ENCODE measurements at places on chromosomes 7 and 10.

DNA sequence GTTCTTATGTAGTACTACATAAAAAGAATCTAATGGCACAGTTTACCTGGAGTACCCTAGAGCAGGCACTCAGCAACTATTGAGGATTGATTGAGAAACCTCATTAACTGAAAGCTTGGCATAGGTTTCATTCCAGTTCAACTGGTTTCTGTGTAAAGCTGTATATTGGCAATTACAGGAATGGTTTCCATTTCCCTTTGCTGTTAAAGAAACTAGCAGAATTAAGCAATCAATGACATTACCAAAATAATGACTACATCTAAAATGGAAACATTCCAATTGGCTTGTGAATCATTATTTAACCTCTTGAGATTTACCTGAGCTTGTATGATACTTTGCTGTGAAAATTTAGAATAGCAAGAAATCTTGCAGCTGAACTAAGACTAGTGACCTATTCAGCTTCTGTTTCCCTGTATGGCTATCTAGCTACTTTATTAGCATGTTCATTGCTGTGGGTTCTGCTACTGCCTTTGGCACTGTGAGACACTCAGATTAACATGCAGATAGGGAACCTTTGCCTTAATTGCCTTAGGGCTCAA lies 33.5 kb upstream of the CADPS2 start:
- DNase-seq, result no peak

- DNase-seq, result no peak
Observed at GRCh38 chr10:132283604-132284382, 24.0 kb downstream of the STK32C start.

DNA sequence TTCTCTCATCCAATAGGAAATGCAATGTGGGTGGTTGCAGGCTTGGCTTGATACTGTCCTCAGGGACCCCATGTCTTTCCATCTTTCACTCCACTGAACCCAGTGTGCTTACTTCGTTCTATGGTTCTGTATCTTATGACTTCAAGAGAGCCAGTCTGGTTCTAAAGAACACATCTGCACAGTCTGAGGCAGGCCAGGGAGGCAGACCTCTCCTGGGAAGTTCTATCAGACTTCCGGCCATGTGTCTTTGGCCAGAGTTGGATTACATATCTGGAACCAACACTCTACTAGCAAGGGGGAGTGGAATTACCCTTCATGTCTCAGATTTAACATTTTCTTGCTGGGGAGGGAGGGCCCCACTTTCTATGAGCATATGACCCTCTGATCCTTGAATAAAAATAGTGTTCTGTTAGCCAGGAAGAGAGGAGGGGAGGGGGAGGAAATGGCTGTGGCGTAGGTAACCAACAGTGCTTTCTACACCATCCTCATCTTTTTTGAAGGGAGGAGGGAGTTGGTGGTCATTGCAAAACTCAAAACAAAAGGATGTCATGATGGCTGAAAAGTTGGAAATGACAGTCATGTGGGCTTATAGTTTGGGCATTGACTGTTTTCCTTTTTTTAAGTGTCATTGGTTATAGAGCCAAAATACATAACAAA lies 370.2 kb downstream of the GATA3 start:
- DNase-seq, result no peak

DNA sequence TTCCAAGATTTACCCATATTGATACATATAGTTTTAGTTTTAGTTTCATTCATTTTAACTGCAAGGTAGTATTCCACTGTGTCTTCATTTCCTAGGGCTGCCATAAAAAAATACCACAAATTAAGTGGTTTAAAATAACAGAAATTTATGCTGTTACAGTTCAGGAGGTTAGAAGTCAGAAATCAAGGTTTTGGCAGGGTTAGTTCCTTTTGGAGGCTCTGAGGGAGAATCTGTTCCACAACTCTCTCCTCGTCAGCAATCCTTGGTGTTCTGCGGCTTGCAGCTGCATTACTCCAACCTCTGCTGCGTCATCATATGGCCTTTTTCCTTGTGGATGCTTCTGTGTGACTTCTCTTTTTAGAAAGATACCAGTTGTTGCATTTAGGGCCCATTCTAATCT lies 176.2 kb downstream of the DNAJC1 start:
- DNase-seq, result no peak

DNA sequence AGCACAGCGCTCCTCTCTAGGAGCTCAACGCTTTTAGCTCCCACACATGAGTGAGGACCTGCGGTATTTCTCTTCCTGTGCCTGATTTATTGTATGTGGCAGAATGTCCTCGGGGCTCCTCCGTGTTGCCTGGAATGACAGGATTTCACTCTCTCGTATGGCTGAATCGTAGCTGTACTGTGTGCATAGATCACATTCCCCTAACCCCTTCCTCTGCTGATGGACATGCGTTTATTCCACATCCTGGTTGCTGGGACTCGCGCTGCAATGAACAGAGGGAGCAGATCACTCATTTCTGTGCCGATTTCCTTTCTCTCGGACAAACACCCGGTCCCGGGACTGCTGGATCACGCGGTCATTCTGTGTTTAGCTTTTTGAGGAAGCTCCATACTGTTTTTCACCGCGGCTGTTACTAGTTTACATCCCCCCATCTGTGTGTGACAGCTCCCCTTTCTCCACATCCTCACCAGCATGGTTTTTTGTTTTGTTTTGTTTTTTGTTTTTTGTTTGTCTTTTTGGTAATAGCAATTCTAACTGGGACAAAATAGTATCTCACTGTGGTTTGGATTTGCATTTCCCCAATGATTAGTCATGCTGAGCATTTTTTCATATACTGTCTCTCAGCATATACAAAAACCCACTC lies 76.3 kb downstream of the FOXL3 start:
- no peak for DNase-seq

DNA sequence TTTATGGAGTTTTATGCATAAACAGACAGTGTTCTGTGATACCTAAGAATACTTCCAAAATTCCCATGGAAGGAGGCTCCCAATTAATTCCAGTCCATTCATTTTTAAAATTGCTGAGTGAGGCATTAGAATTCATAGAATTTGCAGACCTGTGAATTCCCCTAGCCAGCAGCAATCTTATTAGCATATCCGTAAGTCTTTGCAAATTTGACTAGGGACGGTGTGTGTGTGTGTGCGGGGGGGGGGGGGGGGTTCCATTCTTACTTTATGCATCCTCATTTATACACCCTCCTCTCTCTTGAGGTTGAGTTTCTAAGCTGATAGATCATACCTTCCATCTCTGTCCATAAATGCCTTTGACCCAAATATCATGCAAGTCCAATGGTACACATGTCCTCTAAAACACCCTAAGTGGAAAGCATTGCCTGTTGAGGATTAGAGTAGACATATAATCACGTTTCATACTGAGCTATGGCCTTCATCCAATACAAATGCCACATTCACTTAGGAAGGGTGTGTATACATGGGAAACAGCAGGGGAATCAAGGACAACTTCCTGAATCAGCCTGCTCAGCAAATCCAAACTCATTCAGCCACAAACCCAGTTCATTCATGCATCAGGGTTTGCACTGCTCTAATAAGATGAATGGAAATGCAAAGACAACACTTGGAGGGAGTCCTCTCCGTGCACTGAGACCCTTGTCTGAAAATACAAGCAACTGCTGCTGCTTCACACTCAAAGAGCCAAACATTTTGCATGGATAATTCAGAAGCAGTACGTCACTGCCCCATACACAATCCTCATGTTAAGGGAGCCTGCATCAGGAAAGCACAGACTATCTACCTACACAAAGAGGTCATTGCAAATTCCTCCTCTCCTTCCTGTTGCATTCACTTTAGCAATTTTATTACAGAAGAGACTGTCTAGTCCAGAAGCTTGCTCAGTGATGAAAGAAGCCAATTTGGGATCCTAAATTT lies 350.8 kb downstream of the KCNMA1 start:
- no peak for DNase-seq

GRCh38 chr10:83078645-83079044 lies 1060.7 kb upstream of the GHITM start:
- DNase-seq, result no peak

- DNase-seq, result peak; percentile 6
Observed at GRCh38 chr7:14457568-14458453, 444.7 kb downstream of the DGKB start.

- DNase-seq, result no peak
Observed at GRCh38 chr10:29112827-29113615, 175.8 kb upstream of the LYZL1 start.

GRCh38 chr10:50470345-50470744 lies 153.4 kb downstream of the SGMS1 start:
- no peak for DNase-seq

DNA sequence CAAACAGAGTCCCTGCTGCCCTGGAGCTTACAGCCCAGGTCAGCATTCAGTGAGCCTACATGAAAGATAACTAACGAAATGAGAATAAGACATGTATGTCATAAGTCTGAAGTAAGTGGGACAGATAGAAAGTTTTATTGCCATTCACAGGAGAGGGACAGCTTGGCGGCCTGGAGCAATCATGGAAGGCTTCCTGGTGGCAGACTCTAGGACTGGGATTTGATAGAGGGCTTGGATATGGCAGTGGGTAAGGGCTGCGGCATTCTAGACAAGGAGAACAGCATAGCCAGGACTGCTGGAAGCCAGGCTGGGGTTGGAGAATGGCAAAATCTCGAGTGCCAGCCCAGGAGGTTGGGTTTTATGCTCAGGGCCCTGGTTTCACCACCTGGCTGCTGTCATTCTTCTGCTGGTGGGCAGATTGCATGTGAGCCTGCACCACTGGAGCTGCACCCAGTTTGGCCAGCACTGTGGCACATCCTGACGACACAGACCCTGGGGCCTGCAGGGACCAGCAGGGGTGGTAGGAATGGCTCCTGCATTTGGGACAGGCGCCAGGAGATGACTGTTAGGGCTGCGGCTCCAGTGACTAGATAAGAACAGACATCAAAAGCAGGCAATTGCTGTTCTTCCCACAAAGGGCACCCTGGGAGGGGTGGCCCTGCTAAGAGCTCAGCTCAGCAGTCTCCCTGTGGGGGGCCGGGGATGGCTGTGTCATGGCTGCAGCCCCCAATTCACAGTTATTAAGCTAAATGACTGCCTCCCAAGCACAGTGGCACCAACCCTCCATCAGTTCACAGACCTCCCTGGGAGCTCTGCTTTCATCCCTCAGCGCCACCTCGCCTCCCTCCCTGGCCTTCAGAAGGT lies 161.1 kb downstream of the RPS24 start:
- DNase-seq, result no peak

- no peak for DNase-seq
Observed at GRCh38 chr7:47543714-47544113, 38.2 kb downstream of the TNS3 start.

- no peak for DNase-seq
Observed at GRCh38 chr7:130736298-130736900, 2.4 kb upstream of the KLF14 start.

DNA sequence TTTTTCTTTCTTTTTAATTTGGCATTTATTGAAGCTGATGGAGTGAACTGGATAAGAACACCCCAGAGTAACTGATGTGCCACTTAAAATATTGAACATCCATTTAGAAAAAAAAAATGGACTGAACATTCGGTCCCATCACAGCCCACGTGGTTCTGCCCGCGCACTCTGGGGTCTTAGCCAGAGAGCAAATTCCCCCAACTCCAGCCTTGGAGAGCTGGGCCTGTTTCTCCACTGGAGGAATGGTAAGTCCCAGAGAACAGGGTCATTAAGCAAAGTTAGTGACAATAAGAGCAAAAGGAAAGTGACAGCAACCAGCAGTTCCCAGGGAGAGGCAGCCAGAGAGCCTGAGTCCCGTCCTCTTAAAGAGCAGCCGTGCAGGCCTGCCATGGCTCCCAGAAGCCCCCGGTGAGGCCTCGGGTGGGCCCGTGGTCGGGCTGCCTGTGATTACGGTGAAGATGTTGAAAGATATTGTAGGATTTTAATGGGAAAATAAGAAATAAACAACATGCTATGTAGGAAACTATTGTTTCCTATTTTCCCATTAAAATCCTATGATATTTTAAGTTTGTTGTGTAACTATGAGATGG lies 487.9 kb upstream of the MKI67 start:
- no peak for DNase-seq

DNA sequence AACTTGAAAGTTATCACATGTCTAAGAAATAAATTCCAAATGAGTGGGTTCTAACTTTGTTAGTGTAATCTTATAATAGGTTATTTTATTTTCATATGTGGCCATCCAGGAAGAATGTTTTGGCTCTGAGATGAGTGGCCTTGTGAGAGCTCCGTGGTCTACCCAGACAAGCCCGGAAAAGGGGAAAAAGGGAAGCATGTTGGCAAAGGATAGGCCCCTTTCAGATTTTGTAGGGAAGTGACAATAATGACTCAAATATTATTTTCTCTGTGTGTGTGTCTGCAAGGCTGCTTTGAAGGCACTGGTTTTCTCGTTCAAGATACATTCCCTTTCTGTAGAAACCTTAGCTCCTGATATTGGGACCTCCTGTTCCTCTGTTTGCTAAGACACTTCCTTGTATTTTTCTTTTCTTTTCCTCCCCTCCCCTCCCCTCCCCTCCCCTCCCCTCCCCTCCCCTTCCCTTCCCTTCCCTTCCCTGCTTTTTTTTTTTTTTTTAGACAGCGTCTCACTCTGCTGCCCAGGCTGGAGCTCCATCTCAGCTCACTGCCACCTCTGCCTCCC lies 240.8 kb downstream of the LRMDA start:
- no peak for DNase-seq

- no peak for DNase-seq
Observed at GRCh38 chr10:31617757-31618156, 298.7 kb downstream of the ZEB1 start.

DNA sequence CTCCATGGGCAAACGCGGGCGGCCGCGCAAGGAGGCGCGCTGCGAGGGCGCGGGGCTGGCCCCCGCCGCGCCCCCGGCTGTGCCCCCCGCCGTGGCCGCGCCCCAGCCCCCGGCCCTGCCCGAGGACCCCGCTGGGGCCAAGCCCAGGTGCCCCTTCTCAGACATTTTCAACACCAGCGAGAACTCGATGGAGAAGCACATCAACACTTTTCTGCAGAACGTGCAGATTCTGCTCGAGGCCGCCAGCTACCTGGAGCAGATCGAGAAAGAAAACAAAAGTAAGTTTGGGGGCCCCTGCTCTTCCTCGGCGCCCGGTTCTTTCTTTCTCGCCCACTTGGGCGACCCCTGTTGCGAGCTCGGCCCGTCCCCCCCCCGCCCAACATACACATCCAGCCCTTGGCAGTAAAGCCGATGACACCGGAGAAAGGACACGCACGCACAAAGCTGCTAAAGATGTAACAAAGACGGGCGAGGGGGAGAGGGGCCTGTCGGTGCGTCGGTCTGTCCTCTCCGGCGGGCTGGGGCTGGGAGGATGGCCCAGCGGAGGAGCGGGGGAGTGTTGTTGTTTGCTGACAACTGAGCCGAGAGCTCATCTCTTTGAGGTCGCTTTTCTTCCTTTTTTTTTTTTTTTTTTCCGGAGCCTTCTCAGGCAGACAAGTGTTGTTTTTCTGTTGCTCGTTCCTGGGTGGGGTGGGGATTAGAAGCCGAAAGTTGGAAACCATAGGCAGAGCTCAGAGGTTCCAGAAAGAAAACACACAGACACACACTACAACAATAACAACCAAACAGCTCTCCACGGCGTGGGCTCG lies 604 bp downstream of the MXI1 start:
- DNase-seq, result peak; percentile 25

DNA sequence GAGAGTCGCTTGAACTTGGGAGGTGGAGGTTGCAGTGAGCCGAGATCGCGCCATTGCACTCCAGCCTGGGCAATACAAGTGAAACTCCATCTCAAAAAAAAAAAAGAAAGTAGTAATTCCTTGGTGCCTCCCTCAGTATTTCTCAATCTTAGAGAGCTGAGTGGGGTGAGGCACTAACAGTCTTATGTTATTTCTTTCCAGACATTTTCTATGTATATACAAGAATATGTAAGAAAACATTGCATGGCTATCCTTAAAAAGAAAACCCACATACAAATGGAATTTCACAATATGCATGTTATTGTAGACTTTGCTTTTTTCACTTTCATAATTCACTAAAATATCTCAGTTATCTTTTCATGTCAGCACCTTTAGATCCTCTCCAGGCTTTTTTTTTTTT lies 13.6 kb upstream of the SLF2 start:
- DNase-seq, result no peak
